ENCODE measurements at places on chromosomes 1 and 21. TPM values are rescaled to one million over a fixed set of nuclear protein-coding genes. Genes with fewer than 3 reads are reported as not detected.

- peak; percentile 37 for DNase-seq
These were observed 5.4 kb upstream of the SAMD11 start for GRCh38 chr1:918353-918752.

- no peak for DNase-seq
These were observed 41.7 kb downstream of the CD55 start for GRCh38 chr1:207362962-207363860.

DNA sequence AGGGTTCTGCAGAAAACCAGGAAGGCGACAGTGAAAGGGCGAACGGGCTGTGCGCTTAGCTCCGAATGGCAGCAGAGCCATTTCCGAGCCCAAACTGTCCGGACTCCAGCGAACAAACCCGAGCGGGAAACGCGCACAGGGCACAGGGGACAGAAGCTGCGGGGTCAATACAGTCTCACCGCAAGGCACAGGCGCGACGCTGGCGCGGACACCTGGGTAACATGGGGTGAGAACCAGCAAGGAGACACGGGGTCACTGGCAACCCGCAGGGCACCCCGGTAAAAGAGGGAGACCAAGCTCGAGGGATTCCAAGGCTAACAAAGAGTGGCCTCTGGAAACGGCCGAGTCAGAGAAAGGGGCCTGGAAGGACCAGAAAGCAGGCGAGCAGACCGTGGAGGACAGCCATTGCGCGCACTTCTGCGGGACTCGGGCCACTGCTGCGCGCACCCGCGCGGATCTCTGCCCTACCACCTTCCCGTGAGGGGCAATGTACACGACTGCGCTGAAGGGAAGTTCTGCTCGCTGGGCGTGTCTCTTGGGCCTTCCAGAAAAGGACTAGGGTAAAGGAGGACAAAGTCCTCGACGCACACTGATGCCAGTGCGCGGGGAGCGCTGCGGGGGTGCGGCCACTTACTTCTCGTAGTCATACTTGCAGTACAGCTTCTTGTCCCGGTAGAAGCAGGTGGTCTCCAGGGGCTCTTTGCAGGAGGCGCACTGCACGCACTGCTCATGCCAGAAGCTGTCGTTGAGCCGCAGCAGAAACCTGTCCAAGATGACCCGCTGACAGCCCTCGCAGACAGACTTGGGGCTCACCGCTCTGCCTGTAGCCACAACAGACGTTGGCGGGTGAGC lies 3.8 kb downstream of the LMX1A start:
- no peak for DNase-seq

- DNase-seq = peak; percentile 51
These were observed 2.0 kb upstream of the PIP5K1A start for GRCh38 chr1:151196292-151196800.

DNA sequence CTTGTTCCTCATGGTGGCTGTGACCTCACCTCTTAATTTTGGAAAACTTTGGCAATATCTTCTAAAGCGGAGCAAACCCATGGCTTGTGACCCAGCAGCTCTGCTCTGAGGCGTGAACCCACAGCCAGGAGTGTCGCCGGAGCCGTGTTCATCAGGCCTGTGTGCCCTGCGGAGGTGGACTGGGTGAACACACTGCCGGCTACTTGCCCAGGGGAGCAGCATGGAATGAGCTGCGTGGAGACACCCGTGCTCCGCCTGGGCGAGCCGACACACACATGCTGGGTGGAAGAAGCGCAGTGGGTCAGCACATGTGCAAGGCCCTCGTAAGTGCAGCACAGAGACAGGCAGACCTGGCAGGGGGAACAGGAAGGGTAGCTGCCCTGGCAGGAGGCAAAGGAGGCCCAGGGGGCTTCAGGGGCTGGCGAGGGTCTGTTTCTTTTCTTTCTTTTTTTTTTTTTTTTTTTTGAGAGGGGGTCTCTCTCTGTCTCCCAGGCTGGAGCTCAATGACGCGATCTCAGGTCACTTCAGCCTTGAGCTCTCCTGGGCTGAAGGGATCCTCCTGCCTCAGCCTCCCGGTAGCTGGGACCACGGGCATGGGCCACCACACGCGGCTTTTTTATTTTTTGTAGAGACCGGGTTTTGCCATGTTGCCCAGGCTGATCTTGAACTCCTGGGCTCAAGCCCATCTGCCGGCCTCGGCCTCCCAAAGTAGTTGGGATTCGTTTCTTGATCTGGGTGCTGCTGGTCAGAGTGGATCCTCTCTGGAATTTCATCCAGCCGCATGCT lies 41.8 kb downstream of the AGPAT3 start:
- no peak for DNase-seq

GRCh38 chr1:31780632-31781031 lies 16.5 kb upstream of the ADGRB2 start:
- no peak for DNase-seq

- DNase-seq = no peak
These were observed 361.1 kb downstream of the TGFB2 start for GRCh38 chr1:218705911-218706893.

DNA sequence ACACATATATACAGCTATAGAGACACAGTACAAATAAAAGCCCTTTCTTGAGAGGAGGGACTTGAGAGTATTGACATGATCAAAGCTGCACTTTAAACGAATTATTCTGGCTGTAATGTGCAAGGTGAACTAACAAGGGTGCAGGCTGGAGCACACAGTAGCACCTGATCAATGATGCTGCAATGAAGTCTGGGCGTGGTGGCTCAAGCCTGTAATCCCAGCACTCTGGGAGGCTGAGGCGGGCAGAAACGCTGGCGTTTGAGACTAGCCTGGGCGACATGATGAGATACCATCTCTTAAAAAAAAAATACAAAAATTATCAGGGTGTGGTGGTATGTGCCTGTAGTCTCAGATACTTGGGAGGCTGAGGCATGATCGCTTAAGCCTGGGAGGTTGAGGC lies 14.1 kb upstream of the CTH start:
- DNase-seq = no peak

GRCh38 chr1:43214501-43215444 lies 42.6 kb downstream of the CFAP57 start:
- no peak for DNase-seq

DNA sequence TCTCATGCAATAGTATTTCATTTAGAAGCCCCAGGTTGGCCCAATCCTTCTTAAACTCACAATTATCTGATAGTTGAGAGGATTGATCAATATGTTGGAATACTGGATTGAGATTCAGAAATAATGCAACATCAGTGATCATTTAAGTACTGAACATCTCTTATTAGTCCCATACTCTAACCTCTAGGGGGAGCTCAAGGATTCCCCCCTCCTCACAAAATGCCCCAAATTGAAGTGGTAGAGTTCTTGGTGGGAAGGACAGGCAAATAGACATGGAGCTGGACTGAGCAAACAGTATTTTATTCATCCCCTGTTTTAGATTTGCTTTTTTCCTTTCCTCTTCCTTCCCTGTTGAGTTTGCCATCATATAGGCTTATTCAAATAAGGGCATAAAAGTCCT lies 62.8 kb downstream of the NGF start:
- no peak for DNase-seq

Gene IFNLR1
- total RNA-seq = 0.42 TPM

DNA sequence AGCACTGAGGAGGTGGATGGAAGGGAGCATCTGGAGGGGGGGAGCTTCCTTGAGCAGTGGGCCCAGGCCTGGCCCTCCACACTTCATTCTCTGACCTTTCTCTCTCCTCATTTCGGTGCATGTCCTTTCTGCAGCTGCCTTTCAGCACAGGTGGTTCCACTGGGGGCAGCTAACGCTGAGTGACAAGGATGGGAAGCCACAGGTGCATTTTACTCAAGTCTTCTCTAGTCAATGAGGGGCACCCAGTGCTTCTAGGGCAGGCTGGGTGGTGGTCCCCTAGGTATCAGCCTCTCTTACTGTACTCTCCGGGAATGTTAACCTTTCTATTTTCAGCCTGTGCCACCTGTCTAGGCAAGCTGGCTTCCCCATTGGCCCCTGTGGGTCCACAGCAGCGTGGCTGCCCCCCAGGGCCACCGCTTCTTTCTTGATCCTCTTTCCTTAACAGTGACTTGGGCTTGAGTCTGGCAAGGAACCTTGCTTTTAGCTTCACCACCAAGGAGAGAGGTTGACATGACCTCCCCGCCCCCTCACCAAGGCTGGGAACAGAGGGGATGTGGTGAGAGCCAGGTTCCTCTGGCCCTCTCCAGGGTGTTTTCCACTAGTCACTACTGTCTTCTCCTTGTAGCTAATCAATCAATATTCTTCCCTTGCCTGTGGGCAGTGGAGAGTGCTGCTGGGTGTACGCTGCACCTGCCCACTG lies 43.2 kb downstream of the YARS1 start:
- peak; percentile 66 for DNase-seq

- no peak for DNase-seq
These were observed at the start of gene OR2T4 for GRCh38 chr1:248361121-248361715. TSS of gene OR2T4 (plus strand) at chr1:248361665. CDS start at chr1:248361665, 0 bp downstream.

DNA sequence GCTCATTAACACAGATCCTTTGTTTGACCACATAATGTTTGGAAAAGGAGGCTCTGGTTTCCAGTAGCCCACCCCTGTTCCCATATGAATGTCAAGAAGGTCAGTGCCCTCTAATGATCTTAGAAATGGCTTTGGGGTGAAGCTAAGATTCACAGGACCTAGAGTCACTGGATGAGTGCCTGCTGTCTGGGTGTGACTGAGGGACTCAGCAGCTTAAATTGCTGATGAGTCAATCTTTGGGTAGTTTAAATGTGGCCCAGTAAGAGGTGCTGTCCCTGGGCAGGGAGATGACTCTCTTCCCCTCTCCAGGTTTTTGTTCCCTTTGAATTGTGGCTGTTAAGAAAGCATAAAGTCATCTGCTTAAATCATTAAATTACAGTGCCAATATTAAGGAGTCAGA lies 50.6 kb downstream of the L1TD1 start:
- DNase-seq = no peak

Gene TMEM35B
- 40.1 TPM for total RNA-seq

DNA sequence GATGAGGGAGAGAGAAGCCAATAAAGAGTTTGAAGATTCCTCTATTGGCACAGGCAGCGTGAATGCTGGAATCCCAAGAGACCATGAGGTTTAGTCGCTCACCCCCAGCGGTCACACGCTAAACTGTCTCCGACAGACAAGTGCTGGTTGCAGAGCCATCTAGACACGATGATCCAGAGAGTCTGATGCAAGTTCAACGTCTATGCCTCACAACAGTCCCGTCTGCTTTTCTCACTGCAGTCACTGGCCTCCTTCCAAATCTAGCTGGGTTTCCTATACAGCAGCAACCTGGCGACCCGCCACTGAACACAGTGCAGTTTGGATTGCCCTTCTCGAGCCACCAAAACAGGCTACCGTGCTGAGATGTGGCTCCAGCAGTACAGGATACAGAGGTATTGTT lies 98.6 kb upstream of the KRTAP19-8 start:
- DNase-seq = no peak

Gene CYP4Z1
- 2.2 TPM for total RNA-seq

GRCh38 chr1:161733526-161733925 lies 12.2 kb downstream of the FCRLB start:
- no peak for DNase-seq

- DNase-seq = peak; percentile 22
These were observed 35.2 kb downstream of the NENF start for GRCh38 chr1:212467843-212468482.

Gene LDLRAD1
- not detected for total RNA-seq

- no peak for DNase-seq
These were observed 387.3 kb downstream of the LMX1A start for GRCh38 chr1:164969253-164969652.

DNA sequence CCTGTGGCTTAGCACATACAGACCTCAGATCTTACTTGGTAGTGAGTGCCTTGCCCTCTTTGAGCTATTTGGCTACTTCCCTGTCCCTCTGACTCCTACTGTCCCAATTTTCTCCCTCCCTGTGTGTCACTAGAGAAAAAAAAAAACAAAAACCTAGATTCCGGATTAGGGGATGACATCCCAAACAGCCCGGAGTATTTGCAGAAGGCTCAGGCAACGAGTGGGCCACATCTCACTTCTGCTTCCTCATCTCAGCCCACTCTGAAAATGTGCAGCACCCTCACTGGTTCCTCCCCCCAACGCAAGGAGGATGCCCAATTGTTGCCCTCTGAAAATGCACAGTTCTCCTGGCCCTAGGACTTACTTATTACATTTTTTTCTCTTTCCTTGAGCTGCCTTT lies 4.9 kb downstream of the NHLH1 start:
- no peak for DNase-seq

DNA sequence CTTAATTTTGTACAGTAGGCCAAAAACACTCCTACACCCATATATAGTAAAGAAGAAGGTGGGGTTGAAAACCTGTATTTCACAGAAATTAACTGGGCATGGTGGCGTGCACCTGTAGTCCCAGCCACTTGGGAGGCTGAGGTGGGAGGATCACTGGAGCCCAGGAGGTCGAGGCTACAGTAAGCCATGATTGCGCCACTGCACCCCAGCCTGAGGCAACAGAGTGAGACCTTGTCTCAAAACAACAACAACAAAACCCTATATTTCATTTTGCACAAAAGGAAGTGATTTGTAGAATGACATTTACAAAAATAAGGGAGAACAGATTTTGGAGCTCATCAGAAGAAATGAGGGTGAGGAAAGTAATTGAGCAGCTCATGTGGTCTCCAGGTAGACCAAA lies 2.2 kb upstream of the LYPLA2 start:
- no peak for DNase-seq

Gene FYB2
- not detected for total RNA-seq

- DNase-seq = no peak
These were observed 666.2 kb upstream of the CAMK1G start for GRCh38 chr1:208917281-208917680.

GRCh38 chr21:44949779-44950198 lies 10.0 kb downstream of the SLX9 start:
- peak; percentile 90 for DNase-seq

DNA sequence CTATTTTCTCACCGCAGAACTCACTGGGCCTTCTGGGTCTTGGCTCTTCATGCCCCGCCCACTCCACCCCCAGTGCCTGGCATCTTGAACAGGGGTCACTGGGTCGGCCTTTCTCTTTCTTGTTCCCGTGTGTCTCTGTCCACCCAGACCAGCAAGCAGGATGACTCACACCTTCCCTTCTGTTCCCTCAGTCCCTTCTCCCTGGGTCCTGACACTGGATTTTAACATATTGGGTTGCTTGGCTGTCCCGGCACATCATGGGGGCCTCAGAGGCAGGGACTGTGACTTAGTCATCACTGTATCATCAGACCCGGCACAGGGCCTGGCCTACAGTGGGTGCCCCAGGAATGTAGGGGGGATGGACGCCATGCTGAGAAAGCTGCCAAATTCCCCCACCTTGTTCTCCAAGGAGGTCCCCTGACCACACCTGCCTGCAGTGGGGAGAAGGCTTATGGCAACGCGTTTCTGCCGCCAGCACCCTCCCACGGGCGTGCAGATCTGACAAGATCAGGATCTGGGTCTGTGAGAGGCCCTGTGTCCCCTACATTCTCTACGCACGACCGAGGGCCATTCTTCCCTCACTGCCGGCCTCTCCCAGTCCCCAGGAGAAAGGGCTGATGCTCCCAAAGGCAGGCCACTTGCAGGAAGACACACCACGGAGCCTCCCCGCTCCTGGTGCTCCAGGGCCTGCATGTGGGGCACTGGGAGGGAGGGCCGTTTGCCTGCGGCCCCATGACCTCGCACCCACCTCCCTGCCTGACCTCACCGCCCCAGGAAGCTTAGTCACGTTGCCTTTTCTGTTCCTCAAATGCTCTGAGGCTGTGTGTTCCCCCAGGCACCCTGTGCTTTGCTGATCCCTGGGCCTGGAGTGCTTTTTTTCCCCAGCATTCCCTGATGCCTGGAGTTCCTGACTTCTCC lies 157.2 kb upstream of the TMEM51 start:
- peak; percentile 61 for DNase-seq

GRCh38 chr21:45278156-45278911 lies 9.4 kb downstream of the POFUT2 start:
- no peak for DNase-seq

Data from aorta (tissue), 5 donors.